Fibroblast of upper back skin (primary cell): ENCODE measurements at places on chromosomes 1 and 21.

DNA sequence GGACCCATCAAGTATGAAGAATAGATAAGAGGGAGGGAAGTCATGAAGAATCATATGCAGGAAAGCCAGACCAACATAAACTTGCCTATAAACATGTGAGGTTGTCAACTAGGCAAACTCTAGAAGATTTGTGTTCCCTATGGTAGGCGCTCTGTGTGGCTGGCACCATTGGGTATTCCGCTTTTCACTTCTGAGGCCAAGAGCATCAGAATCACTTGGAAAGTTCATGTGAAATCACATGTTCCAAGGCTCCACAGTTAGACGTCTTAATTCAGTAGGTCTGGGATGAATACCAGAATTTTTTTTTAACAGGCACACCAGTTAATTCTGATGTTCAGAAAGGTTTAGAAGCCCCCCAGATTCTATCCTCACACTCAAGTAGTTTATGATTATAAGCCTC, 50.5 kb upstream of the LAX1 start:
- no peak for DNase-seq

DNA sequence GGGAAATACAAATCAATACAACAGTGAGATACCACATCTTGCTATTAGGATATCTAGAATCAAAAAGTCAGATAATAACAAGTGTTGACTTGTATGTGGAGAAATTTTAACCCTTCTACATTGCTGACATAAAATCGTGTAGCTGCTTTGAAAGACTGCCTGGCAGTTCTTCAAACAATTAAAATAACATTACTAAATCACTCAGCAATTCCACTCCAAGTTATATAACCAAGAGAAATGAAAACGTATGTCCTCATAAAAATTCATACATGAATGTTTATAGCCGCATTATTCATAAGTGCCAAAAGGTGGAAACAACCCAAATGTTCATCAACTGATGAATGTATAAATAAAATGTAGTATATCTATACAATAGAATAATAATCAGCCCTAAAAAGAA, 164.6 kb downstream of the RASAL2 start:
- peak; percentile 42 for DNase-seq

DNA sequence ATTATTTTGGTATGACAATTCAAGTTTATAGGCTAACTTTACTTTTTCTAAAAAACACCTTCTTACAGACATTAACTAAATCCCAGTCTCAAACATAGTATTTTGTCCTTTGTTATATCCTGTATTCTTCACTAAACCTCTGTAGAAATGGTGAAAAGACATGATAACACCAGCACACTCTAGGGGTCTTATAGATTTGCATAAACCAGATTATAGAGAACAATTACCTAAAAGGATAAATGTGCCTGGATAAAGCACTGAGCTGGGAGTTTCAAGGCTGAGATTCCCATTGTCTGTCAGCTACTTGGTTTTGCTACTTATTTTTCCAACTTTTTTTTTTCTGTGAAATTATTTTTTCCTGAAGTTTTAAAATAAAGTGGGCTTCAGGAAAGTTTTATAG, 1288.6 kb upstream of the TMPRSS15 start:
- no peak for DNase-seq

DNA sequence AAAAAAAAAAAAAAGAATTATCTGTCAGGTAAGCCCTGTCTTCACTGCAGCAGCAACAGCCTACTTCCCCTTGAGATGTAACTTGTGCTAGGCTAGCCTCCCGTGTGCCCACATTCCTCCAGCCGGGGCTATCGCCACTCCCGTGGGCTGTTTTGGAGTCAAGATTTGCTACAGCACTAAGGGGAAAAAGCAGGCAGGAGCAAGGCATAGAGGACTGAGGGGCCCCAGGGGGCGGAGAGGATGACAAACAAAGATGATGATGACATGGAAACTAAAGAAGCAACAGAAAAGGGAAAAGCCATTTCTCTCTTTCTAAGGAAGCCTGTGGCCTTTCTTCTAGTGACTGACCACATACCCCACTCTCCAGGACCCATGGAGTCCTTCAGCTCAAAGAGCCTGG, 1.9 kb downstream of the TNFAIP8L2 start:
- DNase-seq = no peak

GRCh38 chr21:23016617-23017016, 2018.4 kb downstream of the NCAM2 start:
- DNase-seq = peak; percentile 1
